Activated CD8-positive, alpha-beta memory T cell treated with anti-CD3 and anti-CD28 coated beads, Interleukin-2, amount 10 ng/mL, durations not matched to agents 7 days and 5 days (primary cell): ENCODE measurements at places on chromosomes 12 and 14. TPM values are rescaled to one million over a fixed set of nuclear protein-coding genes. Genes with fewer than 3 reads are reported as not detected.

The FITM1 gene
- total RNA-seq, result 0.91 TPM

The GPRC5D gene
- total RNA-seq, result not detected

The TMEM253 gene
- total RNA-seq, result not detected

The PHETA1 gene
- 2.8 TPM for total RNA-seq

The GPR135 gene
- 2.1 TPM for total RNA-seq

The ACVRL1 gene
- total RNA-seq, result not detected

The MIP gene
- not detected for total RNA-seq

The PARP11 gene
- 15.9 TPM for total RNA-seq

The PPFIA2 gene
- total RNA-seq, result not detected

The ZNF384 gene
- 76.3 TPM for total RNA-seq

The OVCH1 gene
- total RNA-seq, result not detected

The TSPAN8 gene
- total RNA-seq, result not detected

The KERA gene
- total RNA-seq, result not detected

The UBE2N gene
- total RNA-seq, result 213 TPM

The ADGRD1 gene
- total RNA-seq, result 2.2 TPM

The PMCH gene
- total RNA-seq, result 0.53 TPM

The PRH2 gene
- total RNA-seq, result 0.76 TPM

The IL22 gene
- 0.61 TPM for total RNA-seq

The FSCB gene
- not detected for total RNA-seq

The SRRM4 gene
- total RNA-seq, result not detected

The KRT82 gene
- not detected for total RNA-seq

The HECTD4 gene
- total RNA-seq, result 49.3 TPM

The OR4Q3 gene
- total RNA-seq, result not detected

The RND1 gene
- 2.7 TPM for total RNA-seq

The CIROP gene
- total RNA-seq, result not detected

The NEDD8 gene
- total RNA-seq, result 181 TPM

The IFI27 gene
- total RNA-seq, result 325 TPM

The SLC7A8 gene
- total RNA-seq, result 0.54 TPM

The COX8C gene
- not detected for total RNA-seq

The EXOC3L4 gene
- total RNA-seq, result not detected

The IL26 gene
- total RNA-seq, result 0.35 TPM

The HOXC9 gene
- total RNA-seq, result not detected

The KRT72 gene
- total RNA-seq, result 0.15 TPM

The DICER1 gene
- 61.4 TPM for total RNA-seq
